ENCODE measurements at places on chromosomes 3 and 15. TPM values are rescaled to one million over a fixed set of nuclear protein-coding genes. Genes with fewer than 3 reads are reported as not detected.

DNA sequence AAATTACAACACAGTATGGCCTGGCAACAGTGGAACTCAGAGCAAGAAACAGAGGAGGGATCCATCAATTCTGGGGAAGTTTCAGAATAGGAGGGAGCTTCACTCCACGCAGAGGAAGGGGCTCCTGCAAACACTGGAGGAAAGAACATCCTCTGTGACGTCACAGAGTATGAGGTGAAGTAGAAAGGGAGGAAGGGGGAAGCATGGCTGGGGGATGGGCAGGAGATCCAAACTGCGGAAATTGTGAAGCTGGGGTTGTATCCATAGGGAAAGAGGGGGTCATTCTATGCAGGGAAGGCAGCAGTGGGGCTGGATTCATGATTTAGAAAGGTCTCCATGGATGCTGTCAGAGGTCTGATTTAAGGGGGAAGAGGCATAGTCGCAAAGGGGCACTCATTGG, 8.3 kb upstream of the SCN10A start:
- DNase-seq: no peak

- DNase-seq: peak; percentile 91
These were observed 1.5 kb upstream of the RBM15B start for GRCh38 chr3:51389423-51390183.

- DNase-seq: peak; percentile 26
These were observed 23.2 kb downstream of the ALDH1L1 start for GRCh38 chr3:126157083-126157768.

DNA sequence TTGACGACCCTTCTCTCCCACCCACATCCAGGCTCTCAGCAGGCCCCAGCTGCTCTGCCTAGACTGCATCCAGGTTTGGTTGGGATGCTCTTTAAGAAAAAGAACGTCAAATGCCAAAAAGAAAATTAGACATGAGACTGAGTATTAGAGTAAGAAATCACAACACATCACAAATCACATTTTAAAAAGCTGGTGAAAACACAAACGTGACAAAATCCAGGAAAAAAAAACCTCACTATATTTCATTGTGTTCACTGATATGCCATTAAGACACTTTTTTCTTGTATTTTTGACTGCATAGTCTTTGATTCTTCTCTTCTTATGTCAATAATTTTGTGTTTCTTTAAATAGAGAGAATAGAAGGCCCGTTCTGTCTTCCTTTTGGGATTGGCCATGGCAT, 243.7 kb downstream of the TLE3 start:
- DNase-seq: no peak

GRCh38 chr15:101193120-101193644, 58.7 kb downstream of the CHSY1 start:
- DNase-seq: no peak

GRCh38 chr15:41438206-41438605, 21.3 kb downstream of the RTF1 start:
- peak; percentile 87 for DNase-seq

- no peak for DNase-seq
These were observed 137.9 kb downstream of the SUCLG2 start for GRCh38 chr3:67516496-67516895.

DNA sequence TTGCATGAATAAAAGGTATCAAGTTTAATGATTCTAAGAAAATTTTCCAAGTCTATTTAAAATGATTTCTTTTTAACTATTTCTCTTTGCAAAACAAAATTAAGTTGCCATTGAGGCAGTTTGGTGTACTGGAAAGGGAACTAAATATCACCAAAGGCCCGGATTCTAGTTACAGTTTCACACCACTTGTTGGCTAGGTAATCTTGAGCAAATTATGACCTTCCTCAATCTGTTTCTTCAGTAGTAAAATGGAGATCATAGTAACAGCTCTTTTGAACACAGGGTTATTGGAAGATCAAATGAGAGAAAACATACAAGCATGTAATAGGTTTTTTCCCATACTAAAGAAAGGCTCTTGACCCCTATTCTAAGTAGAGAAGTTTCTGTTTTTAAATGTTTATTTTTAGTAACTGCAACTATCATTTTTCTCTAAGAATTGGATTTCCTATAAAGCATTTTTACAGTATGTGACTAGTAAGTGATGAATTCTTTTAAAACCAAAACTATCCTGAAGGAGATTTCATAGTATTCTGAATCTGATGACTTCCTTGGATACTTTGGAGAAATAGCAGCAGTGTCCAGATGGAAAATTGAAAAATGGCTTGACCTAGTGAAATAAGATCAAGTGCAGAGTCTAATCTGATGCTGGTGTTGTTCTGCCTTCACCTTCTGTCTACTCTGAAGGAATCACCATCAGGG, 15.7 kb downstream of the SCAANT1 start:
- no peak for DNase-seq

DNA sequence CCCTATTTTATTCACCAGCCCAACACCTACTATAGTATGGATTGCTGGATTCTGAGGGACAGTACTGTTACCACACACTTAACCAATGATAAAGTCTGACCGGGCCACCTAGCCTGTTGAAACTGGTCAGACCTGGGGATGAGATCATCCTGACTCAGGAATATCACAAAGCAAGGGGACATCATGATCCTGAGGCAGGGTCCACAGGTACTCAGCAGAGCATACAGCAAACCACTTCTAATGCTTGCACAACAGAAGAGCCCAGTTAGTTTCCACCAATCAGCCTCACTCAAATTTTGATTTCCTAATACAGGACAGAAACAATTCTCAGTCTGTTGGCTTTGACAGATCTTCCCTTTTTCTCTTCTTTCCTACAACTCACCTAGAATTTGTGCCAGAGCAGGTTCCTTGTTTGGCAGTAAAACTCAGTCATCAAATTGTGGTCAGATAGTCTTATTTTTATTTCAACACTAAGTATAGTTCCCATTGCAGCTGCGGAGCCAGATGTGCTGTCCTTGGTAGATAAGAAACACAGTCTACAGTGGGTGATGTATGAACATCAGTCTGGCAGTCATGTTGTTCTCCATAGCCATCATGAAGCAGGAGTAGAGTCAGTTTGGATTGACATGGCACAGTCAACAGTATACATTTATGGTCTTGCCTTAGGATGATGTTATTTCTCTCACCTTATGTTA, 90.1 kb upstream of the PRR23C start:
- no peak for DNase-seq

DNA sequence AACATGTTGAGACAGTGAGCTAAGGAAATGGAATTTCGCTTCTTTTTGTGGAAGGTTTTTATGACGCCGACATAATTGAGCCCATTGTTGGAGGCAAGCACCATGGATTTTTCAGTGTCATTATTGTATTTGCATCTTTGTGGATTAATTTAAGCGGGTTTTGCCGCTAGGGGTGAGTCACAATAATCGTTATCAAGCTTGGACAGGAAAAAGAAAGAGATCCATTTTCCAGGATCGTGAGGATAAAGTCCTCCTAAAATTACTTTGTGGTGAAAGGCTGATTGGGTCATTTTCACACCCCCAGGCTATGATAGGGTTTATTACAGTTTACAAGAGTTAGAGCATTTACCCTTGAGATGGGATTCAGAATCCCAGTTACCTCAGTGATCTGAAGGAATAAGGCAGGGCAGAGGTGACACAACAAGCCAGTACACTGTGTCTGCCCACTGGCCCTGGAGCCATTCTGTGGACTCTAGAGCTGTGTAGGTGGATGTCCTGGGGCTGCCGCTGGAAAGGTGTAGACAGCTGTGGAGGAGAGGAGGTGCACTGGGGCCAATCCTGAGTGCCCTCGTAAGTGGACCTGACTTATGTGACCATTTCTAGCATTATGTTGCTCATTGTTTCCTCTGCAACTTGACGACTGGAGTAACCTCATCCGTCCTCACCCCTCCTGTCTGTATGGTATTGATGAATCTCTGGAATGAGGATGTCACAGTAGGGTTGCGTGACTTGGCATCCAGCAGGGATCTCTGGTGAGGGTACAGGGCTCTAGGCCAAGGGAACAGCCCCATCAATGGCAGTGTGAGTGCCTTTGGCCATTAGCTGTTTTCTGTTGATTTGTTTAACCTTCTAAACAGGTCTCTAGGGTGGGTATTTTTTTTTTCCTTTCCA, 370.1 kb downstream of the LRTM1 start:
- no peak for DNase-seq

GOLGA8J gene
- 0.29 TPM for total RNA-seq

P2RY13 gene
- total RNA-seq: not detected

SPRED1 gene
- total RNA-seq: 32.6 TPM

PRR20G gene
- not detected for total RNA-seq

KBTBD13 gene
- total RNA-seq: not detected

KLHL6 gene
- under 0.01 TPM for total RNA-seq

EID1 gene
- total RNA-seq: 193 TPM
